T-helper 17 cell (primary cell): ENCODE measurements at places on chromosomes 6 and 20.

- no peak for DNase-seq
Observed at GRCh38 chr6:44042261-44042988, 84.8 kb downstream of the MRPL14 start.

- no peak for DNase-seq
Observed at GRCh38 chr20:6007094-6007528, 46.7 kb downstream of the LRRN4 start.

DNA sequence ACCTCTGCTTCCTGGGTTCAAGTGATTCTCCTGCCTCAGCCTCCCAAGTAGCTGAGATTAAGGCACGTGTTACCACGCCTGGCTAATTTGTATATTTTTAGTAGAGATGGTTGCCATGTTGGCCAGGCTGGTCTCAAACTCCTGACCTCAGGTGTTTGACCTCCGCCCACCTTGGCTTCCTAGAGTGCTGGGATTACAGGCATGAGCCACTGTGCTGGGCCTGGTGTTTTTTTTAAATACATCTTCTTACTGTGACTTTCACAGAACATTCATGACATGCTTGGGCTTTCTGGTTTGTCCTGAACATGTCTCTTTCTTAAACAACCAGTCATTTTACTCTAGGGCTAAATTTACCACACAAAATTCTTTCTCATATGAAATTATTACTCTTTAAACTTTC is 34.7 kb upstream of the FAM8A1 start:
- no peak for DNase-seq

GRCh38 chr6:31825553-31825952 is 2.0 kb upstream of the HSPA1B start:
- DNase-seq = no peak

GRCh38 chr6:144715344-144715743 is 430.2 kb downstream of the UTRN start:
- DNase-seq = no peak

- no peak for DNase-seq
Observed at GRCh38 chr20:61789329-61789728, 276.4 kb downstream of the TAF4 start.

- no peak for DNase-seq
Observed at GRCh38 chr6:146813554-146813953, 214.8 kb downstream of the ADGB start.

- DNase-seq = no peak
Observed at GRCh38 chr20:4837760-4838159, 116.1 kb downstream of the PRND start.

DNA sequence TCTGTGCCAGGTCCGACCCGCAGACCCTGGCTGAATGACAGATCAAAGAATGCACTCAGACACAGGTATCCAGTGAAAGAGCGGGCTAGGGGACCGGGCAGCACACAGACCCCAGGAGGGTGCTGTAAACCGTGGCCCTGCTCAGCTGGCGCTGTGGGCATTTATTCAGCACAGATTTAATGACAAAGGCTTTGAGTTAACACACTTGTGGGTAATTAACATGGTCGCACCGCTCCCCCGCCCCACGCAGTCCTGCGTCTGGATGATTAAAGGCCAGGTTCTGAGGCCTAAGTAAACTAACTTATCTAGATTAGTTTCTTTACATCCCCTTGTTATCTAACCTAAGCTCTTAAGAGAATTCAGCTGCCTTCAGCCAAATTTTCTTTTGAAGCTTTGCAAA is 3.5 kb downstream of the MAK start:
- no peak for DNase-seq

GRCh38 chr6:29608131-29608530 is 23.2 kb downstream of the OR2H2 start:
- DNase-seq = no peak

GRCh38 chr6:16741112-16742016 is 19.9 kb downstream of the ATXN1 start:
- no peak for DNase-seq
